ENCODE measurements at places on chromosomes 3 and 15.

DNA sequence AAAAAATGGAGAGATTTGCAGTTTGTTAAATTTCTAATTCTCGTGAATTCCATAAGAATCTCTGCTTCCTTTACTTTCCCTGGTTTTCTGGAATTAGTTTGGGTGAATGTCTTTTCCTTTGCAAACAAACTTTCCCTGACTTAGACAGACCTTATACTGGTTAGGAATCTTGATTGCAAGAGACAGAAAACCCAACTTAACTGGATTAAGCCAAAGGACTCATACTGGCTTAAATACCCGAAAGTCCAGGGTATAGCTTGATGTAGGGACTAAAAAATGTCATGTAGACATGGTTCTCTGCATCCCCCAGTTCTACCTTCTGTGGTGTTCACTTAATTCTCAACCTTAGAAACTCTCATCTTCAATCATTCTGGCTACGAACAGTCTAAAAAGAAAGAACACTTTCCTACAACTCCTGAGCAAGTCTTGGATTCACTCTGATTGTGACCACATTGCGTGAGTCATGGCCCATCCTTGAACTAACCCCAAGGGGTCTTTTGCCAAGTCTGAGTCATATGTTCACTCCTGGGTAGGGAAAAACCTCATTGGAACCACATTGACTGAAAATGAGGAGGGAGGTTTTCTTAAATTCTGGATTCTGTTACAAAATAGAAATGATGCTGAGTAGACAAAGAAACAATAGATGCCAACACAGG is 136.0 kb upstream of the DAZL start:
- DNase-seq: peak; percentile 95

- DNase-seq: peak; percentile 41
Observed at GRCh38 chr3:138093721-138094120, 21.7 kb downstream of the DZIP1L start.

GRCh38 chr15:89898146-89898545 is 4.4 kb upstream of the AP3S2 start:
- no peak for DNase-seq

- no peak for DNase-seq
Observed at GRCh38 chr3:50521572-50521971, 18.1 kb upstream of the CACNA2D2 start.

- DNase-seq: no peak
Observed at GRCh38 chr15:101181349-101181748, 70.5 kb downstream of the CHSY1 start.

- DNase-seq: peak; percentile 43
Observed at GRCh38 chr15:72342385-72342784, 22.4 kb upstream of the CELF6 start.

GRCh38 chr15:59339252-59339672 is 33.4 kb downstream of the MYO1E start:
- peak; percentile 85 for DNase-seq

DNA sequence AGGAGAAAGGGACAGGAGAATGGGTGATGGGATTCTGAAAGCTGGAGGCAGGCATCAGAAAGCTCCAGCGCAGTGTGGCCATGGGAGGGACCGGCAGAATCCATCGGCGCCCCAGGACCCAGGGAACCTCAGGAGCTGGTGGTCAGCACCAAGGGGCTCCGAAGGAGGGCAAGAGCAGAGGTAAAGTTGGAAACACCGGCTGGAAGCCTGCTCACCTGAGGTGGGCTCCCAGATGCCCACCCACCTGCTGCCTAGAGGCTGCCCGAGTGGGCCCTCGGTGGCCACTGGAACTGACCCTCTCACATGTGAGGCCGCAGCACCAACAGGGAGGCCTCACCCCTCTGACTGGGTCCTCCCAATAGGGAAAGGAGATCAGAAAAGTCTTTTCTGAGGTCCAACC is 10.3 kb upstream of the ZXDC start:
- no peak for DNase-seq

All from choroid plexus epithelial cell (primary cell).